ENCODE measurements at places on chromosomes 11 and 22.

DNA sequence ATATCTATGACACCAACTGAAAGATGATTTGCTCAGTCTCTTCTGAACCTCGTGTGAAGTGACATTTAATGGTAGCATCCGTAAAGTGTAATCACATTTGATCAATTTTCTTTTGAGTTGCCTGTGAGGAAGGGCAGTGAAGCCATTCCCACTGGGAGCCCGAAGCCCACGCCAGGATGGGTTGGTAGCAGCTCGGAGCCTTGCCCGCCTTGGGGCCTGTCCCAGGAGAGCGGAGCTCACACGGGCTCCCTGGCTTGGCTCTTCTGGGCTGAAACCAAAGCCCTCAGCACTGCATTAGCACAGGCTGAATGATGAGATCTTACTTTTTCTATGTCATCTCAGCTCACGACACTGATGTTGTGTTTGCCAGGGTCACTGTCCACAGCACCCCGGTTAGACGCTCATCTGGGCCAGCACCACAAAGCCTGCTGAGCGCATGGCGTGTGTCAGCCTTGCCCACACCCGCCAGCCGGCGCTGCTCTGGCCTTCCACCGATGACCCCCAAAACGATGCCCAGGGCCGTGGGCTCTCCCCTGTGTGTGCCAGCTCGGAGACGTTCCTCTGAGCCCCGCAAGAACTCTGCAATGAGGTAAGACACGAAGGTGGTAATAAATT lies 9.3 kb upstream of the TRMU start:
- ATAC-seq: no peak

DNA sequence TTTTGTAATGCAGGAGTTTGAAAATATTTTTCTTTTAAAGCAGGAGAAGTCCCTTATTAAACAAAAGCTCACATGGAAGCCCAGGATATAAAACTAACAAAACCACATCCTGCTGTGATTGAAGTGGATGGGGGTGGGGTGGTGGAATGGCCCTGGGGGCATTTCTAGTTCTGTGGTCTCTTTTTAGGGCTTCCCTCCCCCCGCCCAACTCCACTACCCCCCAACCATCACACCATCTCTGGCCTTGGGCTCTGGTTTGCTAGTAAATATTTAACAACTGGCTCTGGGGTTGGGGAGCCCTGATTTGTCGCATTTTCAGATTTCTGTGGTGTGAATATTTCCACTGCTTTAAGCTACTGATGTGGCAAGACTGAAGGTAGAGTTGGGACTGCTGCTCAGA lies 279.6 kb upstream of the PLET1 start:
- ATAC-seq: no peak

DNA sequence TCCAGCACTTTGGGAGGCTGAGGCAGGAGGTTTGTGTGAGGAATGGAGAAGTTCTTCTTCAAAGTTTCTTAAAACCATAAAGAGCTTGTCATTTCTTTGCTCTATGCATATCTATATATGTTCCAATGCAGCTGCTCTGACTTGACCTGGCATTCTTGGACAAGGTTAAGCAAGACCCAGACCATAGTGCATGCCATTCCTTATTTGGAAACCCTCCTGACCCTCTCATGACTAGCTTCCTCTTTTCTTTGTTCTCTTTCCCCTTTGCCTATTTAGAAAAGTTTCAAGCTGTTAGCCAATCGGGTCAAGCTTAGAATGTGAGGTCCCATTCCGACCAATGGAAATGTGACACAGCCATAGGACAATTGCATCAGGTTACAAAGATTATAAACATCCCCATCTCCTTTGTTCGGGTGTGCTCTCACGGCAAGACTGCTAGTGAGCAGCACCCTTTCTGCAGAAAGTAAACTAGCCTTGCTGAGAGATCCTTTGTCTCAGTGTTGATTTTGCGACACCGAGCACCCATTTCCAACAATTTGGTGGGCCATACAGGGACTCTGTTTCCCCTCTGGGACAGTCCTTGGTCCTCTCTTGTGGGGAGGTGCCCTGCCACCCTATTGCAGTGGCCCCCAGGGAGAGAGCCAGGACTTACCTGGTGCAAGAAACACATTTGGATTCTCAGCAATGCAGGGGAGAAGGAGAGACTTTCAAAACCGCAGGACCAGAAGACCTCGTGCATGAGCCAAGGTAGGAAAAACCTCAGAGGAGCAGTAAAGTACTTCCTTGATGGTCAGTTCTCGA lies 39.9 kb upstream of the ANO1 start:
- no peak for ATAC-seq

- ATAC-seq: no peak
Measured at GRCh38 chr11:77027275-77027674, 6.9 kb upstream of the B3GNT6 start.

- ATAC-seq: no peak
Measured at GRCh38 chr11:69173925-69174581, 18.3 kb downstream of the SMIM38 start.

- ATAC-seq: no peak
Measured at GRCh38 chr22:22694106-22694505, 49.7 kb downstream of the GGTLC2 start.

GRCh38 chr22:35589071-35589755 lies 27.9 kb downstream of the MB start:
- ATAC-seq: no peak

DNA sequence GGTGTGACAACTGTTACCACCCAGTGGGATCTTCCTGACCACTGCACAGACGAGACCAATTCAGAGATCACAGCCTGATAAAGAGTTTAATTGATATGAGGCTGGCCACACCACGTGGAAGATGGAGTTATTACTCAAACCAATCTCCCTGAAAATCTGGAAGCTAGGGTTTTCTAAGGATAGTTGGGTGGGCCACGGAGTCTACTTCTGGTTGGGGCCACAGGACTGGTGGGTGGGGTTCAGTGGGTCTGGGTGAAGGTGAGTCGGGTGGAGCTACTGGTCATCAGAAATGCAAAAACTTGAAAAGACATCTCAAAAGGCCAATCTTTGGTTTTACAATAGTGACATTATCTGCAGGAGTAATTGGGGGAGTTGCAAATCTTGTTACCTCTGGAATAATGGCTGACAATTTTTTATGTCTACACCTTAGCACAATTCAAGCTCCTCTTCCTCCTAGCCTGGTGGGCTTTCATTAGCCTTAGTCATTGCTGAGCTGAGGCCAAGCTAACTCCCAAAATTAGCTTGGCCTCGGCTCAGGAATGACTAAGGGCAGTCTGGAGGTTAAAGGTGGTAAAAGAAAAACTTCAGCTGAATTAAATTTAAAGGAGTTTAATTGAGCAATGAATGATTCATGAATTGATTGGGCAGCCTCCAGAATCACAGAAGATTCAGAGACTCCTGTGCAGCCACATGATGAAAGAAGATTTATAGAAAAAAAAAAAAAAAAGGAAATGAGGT lies 13.1 kb downstream of the C11orf96 start:
- ATAC-seq: no peak

DNA sequence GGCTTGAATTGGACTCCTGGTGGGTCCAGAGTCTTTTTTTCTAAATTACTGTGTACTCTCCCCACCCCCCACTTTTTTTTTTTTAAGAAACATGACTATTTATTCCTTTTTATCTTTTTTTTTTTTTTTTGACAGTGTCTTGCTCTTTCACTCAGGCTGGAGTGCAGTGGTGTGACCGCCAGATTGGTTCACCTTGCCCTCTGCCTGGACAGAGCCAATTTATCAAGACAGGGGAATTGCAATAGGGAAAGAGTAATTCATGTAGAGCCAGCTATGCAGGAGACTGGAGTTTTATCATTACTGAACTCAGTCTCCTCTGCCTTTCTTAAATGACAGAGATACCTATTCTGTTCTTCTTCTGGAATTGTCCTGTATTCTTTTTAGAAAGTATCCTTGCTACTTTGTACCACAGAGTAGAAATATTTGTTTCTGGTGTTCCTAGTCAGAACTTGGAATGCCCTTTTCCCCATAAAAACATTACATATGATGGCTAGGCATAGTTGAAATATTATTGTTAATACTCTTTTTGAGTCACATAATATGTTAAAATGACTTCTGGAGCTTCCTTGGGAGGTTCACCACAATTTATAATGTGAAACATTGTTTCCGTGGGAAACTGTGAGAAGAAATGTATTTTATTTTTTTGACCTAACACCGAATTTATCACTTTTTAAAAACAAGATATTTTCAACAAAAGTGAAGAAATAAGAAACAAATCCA lies 95.6 kb downstream of the UVRAG start:
- ATAC-seq: no peak

- ATAC-seq: no peak
Measured at GRCh38 chr11:1508491-1508891, 21.9 kb upstream of the MOB2 start.

DNA sequence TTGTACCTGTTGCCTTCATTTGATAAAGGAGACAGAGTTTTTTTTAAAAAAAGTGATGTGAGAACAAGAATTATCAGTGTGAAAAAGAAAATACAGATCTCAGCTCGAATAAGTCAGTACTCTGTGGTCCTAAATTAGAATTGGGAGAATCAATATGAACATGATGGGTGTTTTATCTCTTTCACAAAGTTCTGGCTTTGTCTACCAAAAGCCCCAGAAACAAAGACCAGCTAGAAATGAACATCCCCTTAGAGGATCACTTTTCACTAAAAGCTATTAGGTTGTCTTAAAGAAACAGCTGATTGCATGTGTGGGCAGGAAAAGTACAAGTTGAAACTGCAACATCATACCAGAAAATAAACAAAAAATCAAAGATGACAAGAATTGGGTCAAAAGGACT lies 8.4 kb upstream of the ST14 start:
- peak; percentile 6 for ATAC-seq

DNA sequence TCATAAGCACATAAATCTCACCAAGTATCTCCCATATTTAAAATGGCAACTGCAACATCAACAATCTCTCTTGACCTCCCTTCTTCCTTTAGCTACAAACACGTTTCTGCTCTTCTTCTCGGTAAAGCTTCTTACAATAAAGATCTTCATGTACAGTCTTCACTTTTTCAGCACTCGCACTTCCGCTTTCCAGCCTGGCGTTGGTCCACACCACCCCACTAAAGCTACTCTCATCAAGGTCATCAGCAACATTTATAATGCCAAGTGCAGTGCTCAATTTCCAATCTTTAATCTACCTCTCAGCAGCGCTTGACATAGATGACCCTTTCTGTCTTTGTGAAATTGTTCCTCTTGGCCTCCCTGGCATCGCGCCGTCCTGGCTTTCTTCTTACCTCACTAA lies 33.6 kb downstream of the NTM start:
- ATAC-seq: no peak

GRCh38 chr11:69530278-69531070 lies 49.0 kb downstream of the LINC01488 start:
- peak; percentile 93 for ATAC-seq

GRCh38 chr11:59222464-59223060 lies 9.8 kb upstream of the MPEG1 start:
- ATAC-seq: peak; percentile 52

DNA sequence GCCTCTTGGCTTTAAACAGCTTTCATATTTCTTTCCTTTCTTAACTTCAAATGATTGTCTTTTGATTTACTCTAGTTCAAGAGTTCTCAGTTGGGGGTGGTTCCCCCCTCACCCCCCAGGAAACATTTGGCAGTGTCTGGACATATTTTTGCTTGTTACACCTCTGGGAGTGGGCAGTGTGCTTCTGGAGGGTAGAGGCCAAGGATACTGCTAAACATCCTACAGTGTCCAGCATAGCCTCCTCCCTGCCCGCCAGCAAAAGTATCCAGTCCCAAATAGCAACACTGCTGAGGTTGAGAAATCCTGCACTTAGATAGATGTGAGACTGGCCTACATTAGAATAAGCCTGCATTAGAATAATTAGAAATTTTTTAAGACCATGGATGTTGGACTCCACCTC lies 3.2 kb downstream of the PPP6R3 start:
- ATAC-seq: no peak

GRCh38 chr11:83222499-83222898 lies 29.0 kb downstream of the ANKRD42 start:
- ATAC-seq: no peak

- no peak for ATAC-seq
Measured at GRCh38 chr22:45740236-45740635, 68.6 kb downstream of the ATXN10 start.

- ATAC-seq: no peak
Measured at GRCh38 chr11:30987819-30988218, 381.7 kb downstream of the DCDC1 start.

DNA sequence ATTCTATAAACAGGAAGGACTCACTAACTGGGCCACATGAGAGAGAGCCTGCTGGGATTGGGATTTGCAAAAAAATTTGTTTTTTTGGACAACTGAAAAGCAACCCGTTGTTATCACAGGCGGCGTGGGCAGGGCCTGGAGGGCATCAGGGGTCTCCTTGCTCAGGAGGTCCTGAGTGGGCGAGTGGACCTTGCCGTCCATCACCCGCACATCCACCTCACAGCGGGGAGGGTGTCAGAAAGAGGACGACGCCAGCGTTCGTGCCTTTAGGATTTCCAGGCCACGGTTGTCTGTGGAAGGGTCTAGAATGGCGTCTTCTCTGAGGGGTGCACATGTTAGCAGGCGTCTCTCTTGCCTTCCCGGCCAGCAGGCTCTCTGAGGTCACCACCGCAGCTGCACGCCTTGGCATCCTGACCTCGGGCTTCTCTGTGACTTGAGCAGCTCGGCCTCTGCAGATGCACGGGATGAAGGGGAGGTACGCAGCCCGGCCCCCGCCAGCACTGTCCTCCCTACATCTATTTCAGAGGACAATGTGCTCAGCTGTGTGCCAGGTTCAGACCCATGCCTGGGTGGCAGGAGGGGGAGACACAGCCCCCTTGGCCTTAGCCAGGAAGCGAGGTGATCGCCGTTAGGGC lies 749.5 kb downstream of the BRD1 start:
- no peak for ATAC-seq

GRCh38 chr22:45525480-45525879 lies 22.8 kb downstream of the FBLN1 start:
- no peak for ATAC-seq

GRCh38 chr11:46315783-46316563 lies 31.3 kb upstream of the DGKZ start:
- no peak for ATAC-seq

- ATAC-seq: no peak
Measured at GRCh38 chr22:33357981-33358399, 299.8 kb upstream of the SYN3 start.

GRCh38 chr11:101706541-101706940 lies 122.7 kb upstream of the TRPC6 start:
- ATAC-seq: no peak

GRCh38 chr11:8342821-8343681 lies 79.4 kb upstream of the LMO1 start:
- peak; percentile 91 for ATAC-seq

DNA sequence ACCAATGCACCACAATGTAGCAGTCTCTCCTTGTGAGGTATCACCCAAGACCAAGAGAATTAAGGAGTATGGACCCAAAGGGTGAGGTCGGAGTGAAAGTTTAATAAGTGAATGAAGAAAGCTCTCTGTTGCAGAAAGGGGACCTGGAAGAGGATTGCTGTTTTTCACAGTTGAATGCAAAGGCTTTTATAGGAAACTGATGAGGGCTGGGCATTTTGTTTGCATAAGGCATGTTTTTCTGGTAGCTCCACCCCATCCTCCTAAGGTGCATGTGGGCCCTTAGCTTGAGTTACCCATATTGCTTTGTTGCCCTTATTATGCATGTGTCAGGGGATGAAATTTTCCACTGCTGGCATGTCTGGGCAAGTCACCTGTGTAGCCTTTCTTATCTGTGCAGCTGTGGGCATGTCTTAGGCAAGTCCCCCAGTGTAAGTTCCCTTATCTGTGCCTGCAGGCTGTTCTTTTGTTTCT lies 64.7 kb downstream of the BDNF start:
- ATAC-seq: no peak
